Pancreas (tissue), 10 donors: ENCODE measurements at places on chromosomes 6 and 20. TPM values are rescaled to one million over a fixed set of nuclear protein-coding genes. Genes with fewer than 3 reads are reported as not detected.

- no peak for DNase-seq
Measured at GRCh38 chr6:131398176-131398575, 174.8 kb upstream of the ARG1 start.

Gene CASS4
- total RNA-seq = 0.13 TPM

Gene PBOV1
- total RNA-seq = not detected

GRCh38 chr20:35314816-35315631 lies 22.8 kb upstream of the FAM83C start:
- no peak for DNase-seq

DNA sequence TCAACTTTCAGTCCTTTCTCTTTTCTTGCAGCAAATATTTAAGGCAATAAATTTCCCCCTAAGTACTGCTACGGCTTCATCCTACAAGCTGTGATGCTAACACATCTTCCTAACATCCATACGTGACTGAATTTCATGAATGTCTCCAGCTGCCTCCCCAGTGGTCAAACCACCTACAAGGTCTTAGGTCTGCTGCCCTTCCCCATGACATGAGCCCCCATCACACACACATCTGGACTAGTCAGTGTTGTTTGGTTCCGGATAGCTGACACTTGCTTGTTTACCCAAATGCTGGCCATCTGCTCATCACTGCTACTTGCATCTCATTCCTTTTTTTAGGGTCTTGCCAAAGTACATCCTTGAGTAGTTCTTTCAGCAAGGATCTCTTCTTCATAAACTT lies 14.6 kb downstream of the RRBP1 start:
- no peak for DNase-seq

DNA sequence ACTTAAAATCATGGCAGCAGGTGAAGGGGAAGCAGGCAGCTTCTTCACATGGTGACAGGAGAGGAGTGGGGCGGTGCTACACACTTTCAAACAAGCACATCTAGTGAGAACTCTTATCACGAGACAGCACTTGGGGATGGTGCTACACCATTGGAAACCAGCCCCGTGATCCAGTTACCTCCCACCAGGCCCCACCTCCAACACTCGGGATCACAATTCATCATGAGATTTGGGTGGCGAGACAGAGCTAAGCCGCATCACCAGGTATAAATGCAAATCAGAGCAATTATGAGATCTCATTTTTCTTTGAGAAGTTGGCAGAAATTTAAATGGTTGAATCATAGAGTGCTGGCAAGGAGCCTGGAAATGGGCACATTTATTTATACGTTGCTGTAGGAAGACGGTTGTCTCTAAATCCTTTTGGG lies 31.4 kb downstream of the IGF2R start:
- no peak for DNase-seq

Gene BHLHE23
- not detected for total RNA-seq

Gene NRM
- 6.4 TPM for total RNA-seq
